ENCODE measurements at places on chromosomes 1 and 21. TPM values are rescaled to one million over a fixed set of nuclear protein-coding genes. Genes with fewer than 3 reads are reported as not detected.

DNA sequence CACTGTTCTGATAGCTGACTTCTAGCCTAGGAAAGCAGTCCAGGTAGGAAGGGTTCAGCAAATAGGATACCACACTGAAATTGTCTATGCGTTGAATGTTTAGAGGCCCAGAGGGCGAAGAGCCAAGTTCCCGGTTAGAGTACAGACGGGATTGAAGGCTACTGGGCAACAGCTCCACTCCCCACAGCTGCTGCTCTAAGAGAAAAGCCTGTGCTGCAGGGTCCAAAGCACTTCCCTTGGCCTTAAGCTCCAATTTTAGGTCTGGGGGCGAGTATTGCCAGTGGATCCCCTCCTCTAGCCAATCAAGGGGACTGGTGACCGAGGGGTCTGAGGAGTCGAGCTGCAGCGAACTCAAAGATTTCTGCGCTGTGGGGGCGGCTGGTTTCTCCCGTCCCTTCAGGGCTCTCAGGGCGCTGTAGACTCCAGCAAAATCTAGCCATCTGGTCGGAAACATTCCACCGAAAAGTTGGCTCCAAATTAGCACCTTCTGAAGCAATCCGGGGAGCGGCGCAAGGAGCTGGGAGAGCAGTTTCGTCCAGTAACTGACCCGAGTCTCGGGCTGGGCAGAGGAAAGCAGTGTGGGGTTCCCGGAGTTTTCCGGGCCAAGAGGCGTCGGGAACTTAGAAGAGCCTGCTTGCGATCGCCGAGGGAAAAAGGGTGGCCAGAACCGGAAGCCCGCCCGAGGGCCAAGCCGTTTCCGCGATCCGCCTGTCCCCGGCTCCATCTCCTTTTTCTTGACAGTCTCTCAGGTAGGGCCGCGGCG, 748 bp downstream of the PPP1R15B start:
- DNase-seq, result peak; percentile 52

C1orf210 gene
- total RNA-seq, result 17.8 TPM

HTR6 gene
- total RNA-seq, result not detected

AKR7A3 gene
- 0.40 TPM for total RNA-seq

DNA sequence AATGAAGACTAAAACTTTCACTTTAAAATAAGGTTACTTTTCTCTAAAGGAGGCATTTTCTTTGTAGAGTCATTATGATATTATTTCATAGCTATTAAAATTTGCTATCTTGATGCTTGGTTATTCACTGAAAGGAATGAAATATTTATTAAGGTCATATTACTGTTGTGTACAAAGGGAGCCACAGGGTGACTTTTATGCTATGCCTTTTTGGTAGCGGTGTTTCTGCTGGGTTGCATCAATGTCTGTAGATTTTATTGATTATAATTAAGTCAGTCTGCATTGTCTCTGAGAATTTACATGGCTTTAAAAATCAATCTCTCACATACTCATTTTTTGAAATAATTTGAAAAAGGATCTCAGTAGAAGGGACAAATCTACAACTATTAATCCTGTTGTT, 84.9 kb downstream of the NFIA start:
- DNase-seq, result no peak

DNA sequence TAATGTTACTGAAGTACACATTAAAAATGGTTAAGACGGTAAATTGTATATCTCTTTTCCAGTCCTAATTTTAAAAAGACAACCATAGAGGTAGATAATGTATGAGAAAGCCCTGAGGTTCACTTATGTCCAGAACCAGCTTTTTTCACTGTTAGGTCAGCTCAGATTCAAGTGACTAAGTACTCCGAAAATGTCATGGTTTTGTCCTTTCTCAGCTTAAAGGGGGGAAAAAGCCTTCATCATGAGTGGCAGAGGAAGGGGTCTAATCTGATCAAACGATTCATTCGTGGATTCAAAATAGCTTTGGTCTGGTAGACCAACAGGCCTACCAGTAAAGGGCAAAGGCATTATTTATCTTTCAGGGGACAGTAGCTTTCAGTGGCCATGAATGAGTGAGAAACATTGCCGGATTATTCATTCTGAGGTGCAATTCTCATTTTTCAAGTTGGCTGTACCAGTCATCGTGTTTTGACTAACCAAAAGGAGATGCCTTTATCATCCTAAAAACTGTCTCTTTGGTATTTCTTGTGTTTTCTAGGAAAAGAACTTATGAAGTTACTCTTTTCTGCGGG, 208.4 kb downstream of the HHIPL2 start:
- no peak for DNase-seq

DNA sequence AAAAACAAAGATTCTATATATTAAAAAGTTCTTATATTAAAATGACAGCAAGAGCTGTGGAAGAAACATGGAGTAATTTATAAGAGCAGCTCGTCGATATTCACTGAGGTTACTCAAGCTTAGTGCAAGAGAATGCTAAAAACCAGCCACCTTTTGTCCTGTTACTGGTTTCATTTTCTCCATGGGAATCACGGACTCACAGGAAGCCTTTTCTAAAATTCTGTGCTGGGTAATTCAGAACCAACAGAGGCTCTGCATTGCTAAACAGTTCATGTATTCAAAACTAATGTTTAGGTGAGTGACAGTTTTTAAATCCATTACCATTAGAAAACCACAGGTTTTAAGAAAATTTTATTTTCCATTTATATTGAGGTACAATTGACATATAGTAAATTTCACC, 147.8 kb upstream of the MAP1LC3C start:
- DNase-seq, result peak; percentile 25

GRCh38 chr1:11453742-11454491, 25.0 kb upstream of the DISP3 start:
- no peak for DNase-seq

- DNase-seq, result peak; percentile 93
Observed at GRCh38 chr21:36859744-36860501, 106.5 kb downstream of the HLCS start.

DNA sequence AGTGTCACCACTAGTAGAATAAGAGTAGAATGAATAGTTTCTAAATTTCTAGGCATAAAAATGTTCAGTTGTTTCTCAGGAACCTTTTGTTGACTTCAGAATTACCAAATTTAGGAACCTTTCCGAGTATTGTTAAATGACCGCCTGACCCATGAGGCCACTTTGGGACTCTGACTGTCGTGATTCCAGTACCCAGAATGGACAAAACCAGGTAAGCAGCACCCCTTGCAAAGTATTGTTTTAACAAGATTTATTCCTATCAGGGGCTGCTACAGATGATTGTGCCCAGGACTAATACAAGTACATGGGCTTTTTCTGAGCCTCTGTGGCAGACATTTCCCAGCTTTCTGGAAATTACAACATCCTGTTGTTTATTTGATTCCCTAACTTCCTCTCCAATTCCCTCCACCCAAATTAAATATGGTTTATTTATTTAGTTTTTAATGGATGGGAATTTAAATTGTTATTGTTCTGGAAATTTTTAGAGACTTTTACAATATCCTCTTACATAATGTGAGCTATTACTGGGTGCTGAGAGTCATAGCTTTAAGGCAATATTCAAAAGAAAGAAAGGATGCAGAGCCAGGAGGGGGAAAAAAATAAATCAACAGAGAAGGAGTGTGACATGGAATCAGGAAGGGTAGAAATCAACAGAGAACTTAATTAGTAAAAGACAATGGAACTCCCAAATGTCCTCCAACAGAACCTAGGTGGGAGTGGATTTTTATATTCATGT, 37.4 kb upstream of the NTPCR start:
- DNase-seq, result no peak

DHRS3 gene
- total RNA-seq, result 116 TPM

GRCh38 chr1:237012788-237013383, 8.6 kb upstream of the MT1HL1 start:
- DNase-seq, result peak; percentile 25

CHI3L1 gene
- not detected for total RNA-seq

DNA sequence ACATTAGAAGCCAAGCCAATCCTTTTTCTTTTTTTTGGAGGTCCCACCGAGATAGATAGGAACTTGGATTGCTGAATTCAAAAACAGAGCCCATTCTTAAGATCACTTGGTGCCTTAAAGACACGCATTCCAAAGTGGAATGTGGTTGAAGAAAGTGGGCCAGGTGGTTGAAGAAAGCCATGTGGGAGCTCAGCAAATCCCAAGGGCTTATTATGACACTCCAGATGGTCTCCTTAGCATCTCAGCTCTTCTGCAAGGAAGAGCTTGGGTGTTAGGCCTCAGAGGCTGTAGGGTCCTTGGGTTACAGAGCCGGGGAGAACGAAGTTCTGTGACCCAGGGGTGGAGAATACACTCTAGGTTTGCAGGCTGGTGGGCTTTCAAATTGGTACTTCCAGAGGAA, 13.5 kb downstream of the TOR3A start:
- DNase-seq, result no peak

TCHH gene
- total RNA-seq, result not detected

DNA sequence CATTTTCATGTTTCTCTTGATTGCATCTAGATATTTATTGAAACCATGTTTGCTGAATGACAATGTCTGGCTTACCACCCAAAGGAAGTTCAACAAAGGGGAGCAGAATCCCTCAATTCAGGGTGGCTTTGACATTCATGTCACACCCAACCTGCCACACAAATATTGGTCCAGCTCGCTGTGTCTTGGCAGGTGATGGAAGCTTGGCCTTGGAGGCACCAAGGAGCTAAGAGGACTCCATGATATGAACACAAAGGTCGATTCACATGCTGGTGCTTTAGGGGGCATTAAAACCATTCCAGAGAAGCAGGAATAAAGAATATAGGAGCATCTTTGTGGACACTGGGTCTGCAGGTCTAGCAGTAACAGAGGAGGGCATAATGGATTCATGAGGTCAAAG, 114.8 kb downstream of the RUNX1 start:
- DNase-seq, result no peak

BARHL2 gene
- total RNA-seq, result not detected

GRCh38 chr1:37098237-37098636, 63.9 kb upstream of the GRIK3 start:
- no peak for DNase-seq

GRCh38 chr21:43716376-43717165, 2.4 kb upstream of the PDXK start:
- no peak for DNase-seq

CENPF gene
- total RNA-seq, result 101 TPM

DNA sequence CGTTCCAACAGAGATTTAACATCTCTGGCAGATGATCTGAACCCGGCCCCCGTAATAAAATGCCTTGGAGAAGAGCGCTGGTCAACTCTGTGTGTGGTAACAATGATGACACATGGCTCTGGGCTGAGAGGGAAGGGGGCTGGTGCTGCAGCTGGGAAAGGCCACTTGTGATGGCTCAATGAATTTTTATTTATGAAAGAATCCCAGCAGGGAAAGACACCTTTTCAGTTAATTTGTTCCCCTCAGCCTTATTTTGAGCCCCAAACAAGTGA, 59.4 kb downstream of the SYT6 start:
- DNase-seq, result peak; percentile 54

Measured in PC-3 (cell line).